ENCODE measurements at places on chromosomes 6 and 20. TPM values are rescaled to one million over a fixed set of nuclear protein-coding genes. Genes with fewer than 3 reads are reported as not detected.
A peak's percentile ranks its signal among the peaks of the same experiment; 100 is the strongest.

DNA sequence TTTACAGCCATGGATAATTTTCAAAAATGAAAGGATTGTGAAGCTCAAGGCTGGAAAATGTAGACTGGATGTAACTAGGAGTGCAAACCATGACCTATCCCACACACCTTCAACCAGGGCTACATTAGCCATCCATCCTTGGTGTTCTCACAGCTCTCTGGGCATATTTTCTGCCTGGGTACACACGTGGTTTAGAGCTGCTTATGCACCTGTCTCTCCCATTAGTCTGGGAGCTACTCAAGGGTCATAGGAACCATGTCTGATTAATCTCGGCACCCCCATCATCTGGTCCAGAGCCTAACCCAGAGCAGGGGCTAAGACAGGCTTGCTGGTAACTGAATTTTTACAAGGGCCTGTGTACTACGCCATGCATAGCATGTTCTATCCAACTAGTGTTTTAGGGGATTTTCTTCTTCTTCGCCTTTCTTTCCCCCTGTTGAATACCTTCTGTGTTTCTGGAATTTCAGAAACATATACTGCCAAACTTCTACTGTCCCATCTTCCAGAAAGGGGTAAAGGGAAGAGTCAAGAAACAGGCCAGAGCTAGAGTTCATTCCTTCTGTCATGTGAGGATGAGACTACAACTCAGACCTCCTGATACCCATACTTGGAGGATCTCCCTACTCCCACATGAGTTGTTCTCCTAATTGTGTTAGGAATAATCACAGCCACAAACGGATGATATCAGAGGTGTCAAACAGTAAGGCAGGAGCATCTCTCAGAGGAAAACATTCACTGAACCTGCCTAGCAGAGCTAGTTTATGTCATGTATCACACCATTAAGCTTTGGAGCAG is 25.4 kb upstream of the FAM83C start:
- peaks cover 6% of the 10 kb centered on the region for H3K4me1 ChIP-seq
- peaks cover 9% of the 10 kb centered on the region for H3K36me3 ChIP-seq
- no peaks in the 10 kb centered on the region for H3K27me3 ChIP-seq
- no peak for DNase-seq
- no peak overlapping the region for H3K4me3 ChIP-seq
- H3K27ac ChIP-seq, result no peak overlapping the region

Gene VGLL2
- total RNA-seq, result not detected

DNA sequence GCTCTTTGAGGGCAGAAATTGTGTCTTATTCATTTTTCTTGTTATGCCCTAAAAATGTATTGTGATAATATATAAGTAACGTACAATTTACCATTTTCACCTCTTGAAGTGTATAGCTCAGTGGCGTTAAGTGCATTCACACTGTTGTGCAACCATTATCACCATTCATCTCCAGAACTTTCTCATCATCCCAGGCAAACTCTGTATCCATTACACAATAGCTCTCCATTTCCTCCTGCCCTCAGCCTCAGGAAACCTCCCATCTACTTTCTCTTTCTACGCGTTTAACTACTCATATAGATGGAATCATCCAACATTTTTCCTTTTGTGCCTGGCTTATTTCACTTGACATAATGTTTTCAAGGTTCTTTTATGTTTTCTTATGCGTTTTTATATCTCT is 184.6 kb downstream of the ESR1 start:
- H3K4me1 ChIP-seq, result no peaks in the 10 kb centered on the region
- no peaks in the 10 kb centered on the region for H3K27me3 ChIP-seq
- H3K4me3 ChIP-seq, result no peak overlapping the region
- no peak for DNase-seq
- no peaks in the 10 kb centered on the region for H3K36me3 ChIP-seq

- H3K36me3 ChIP-seq, result no peaks in the 10 kb centered on the region
- H3K27me3 ChIP-seq, result no peaks in the 10 kb centered on the region
- peaks cover 35% of the 10 kb centered on the region for H3K4me1 ChIP-seq
- DNase-seq, result no peak
Observed at GRCh38 chr6:30837870-30838269, 46.4 kb upstream of the DDR1 start.

Gene GNAS-AS1
- not detected for total RNA-seq

GRCh38 chr20:278607-279571 is 11.7 kb downstream of the C20orf96 start:
- peaks cover 7% of the 10 kb centered on the region for H3K36me3 ChIP-seq
- no peaks in the 10 kb centered on the region for H3K4me1 ChIP-seq
- H3K27ac ChIP-seq, result no peak overlapping the region
- H3K4me3 ChIP-seq, result no peak overlapping the region

DNA sequence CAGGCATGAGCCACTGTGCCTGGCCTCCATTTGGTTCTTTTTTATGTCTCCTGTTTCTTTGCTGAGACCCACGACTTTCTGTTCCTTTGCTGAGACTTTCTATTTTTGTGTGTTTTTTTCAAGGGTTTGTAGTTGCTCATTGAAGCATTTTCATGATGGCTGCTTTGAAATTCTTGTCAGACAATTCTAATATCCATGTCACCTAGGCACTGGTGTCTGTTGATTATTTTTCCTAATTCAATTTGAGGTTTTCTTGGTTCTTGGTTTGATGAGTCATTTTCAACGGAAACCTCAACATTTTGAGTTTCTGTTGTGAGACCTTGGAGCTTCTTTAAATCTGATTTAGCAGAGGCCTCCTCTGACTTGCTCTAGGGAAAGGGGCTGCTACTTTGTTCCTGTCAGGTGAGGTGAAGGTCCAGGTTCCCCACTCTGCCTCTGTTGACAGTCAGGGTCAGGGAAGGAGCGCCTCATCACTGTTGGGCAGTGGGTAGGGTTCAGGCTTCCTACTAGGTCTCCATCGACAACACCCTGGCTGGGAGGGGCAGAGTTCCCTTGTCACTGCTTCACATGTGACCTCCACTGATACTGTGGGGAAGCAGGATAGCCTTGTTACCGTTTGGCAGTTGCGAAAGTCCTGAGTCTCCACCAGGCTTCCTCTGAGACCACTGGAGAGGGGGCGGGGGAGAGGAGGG is 67.2 kb upstream of the RNF24 start:
- DNase-seq, result peak; percentile 29
- H3K4me1 ChIP-seq, result peaks cover 38% of the 10 kb centered on the region
- H3K36me3 ChIP-seq, result no peaks in the 10 kb centered on the region
- no peaks in the 10 kb centered on the region for H3K27me3 ChIP-seq
- H3K4me3 ChIP-seq, result peak overlapping the region; percentile 28

Gene PLCB1
- 5.6 TPM for total RNA-seq

GRCh38 chr6:100469101-100469859 is 4.6 kb upstream of the SIM1 start:
- no peak overlapping the region for H3K4me3 ChIP-seq
- no peaks in the 10 kb centered on the region for H3K36me3 ChIP-seq
- no peak overlapping the region for H3K27ac ChIP-seq
- H3K27me3 ChIP-seq, result peaks cover 92% of the 10 kb centered on the region
- peaks cover 26% of the 10 kb centered on the region for H3K4me1 ChIP-seq
- no peak for DNase-seq

DNA sequence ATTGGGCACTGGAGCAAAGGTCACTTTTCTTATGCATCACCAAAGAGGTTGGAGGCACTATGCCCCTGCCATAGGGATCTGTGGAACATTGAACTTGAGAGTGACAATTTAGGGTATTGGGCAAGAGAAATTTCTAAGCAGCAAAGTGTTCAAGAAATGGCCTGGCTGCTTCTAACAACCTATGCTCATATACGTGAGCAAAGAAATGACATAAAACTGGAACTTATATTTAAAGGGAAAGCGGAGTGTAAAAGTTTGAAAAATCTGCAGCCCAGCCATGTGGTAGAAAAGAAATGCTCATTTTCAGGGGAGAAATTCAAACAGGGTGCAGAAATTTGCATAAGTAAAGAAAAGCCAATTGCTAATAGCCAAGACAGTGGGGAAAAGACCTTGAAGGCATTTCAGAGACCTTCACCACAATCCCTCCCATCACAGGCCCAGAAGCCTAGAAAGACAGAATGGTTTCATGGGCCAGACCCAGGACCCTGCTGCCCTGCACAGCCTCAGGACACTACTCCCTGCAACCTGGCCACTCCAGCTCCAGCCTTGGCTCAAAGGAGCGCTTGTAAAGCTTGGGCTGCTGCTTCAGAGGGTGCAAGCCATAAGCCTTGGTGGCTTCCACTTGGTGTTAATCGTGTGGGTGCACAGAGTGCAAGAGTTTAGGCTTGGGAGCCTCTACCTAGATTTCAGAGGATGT is 24.4 kb downstream of the NCR2 start:
- DNase-seq, result no peak
- no peak overlapping the region for H3K27ac ChIP-seq
- H3K27me3 ChIP-seq, result peaks cover 13% of the 10 kb centered on the region
- H3K36me3 ChIP-seq, result no peaks in the 10 kb centered on the region
- no peak overlapping the region for H3K4me3 ChIP-seq
- H3K4me1 ChIP-seq, result no peaks in the 10 kb centered on the region

- peak overlapping the region; percentile 84 for H3K27ac ChIP-seq
- H3K36me3 ChIP-seq, result no peaks in the 10 kb centered on the region
- DNase-seq, result no peak
- peaks cover 11% of the 10 kb centered on the region for H3K4me1 ChIP-seq
Observed at GRCh38 chr6:95578106-95578410, 723 bp downstream of the MANEA start.

- no peaks in the 10 kb centered on the region for H3K4me1 ChIP-seq
- no peak overlapping the region for H3K27ac ChIP-seq
- no peak for DNase-seq
Observed at GRCh38 chr20:16360668-16361067, 212.6 kb downstream of the KIF16B start.

- H3K27ac ChIP-seq, result no peak overlapping the region
- no peaks in the 10 kb centered on the region for H3K4me1 ChIP-seq
- H3K36me3 ChIP-seq, result no peaks in the 10 kb centered on the region
- no peaks in the 10 kb centered on the region for H3K27me3 ChIP-seq
Observed at GRCh38 chr6:84526631-84527030, 237.8 kb downstream of the TBX18 start.

- H3K36me3 ChIP-seq, result peaks cover 49% of the 10 kb centered on the region
- no peaks in the 10 kb centered on the region for H3K27me3 ChIP-seq
- DNase-seq, result no peak
- peak overlapping the region; percentile 78 for H3K4me3 ChIP-seq
- H3K27ac ChIP-seq, result peak overlapping the region; percentile 97
- H3K4me1 ChIP-seq, result peaks cover 68% of the 10 kb centered on the region
Observed at GRCh38 chr6:33201147-33201545, 479 bp downstream of the SLC39A7 start.

Gene RNGTT
- 11.6 TPM for total RNA-seq

Gene UNC93A
- not detected for total RNA-seq

DNA sequence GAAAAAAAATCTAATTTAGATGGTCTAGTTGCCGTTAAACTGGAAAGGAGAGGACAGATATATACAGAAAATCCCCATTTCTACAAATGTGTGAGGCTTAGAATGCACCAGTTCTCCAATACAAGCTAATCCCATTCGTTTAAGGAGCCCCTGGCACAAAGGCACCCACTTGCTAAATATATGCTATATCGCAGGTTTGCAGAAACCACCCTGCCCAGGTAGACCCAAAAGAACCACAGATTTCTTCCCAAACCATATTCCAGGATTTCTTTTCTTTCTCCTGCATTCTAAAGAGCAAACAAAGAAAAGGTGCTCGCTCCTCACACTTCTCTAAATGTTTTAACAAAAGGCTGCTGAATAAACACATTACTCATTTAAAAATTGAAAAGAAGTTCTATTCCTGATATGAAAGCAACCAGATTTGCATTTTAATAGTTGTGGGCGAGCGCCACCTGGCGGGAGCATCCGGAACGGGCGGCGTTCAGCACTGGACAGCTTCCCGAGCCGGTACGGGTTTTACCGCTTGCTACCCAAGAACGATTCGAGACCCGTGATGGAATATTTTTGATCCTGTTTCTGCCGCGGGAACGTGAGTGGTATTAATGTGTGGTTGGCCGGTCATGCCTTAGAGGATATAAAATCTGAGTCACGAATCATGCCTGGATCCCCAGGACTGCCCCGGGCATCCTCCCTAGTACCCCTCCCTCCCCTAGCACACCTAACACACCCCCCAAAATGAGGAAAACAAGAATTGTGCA is 2.1 kb downstream of the PTPRT start:
- no peaks in the 10 kb centered on the region for H3K36me3 ChIP-seq
- no peak overlapping the region for H3K4me3 ChIP-seq
- peaks cover 8% of the 10 kb centered on the region for H3K4me1 ChIP-seq
- DNase-seq, result peak; percentile 38

Gene SLC17A2
- not detected for total RNA-seq

Gene LY6G6C
- not detected for total RNA-seq

Gene PRICKLE4
- total RNA-seq, result not detected

DNA sequence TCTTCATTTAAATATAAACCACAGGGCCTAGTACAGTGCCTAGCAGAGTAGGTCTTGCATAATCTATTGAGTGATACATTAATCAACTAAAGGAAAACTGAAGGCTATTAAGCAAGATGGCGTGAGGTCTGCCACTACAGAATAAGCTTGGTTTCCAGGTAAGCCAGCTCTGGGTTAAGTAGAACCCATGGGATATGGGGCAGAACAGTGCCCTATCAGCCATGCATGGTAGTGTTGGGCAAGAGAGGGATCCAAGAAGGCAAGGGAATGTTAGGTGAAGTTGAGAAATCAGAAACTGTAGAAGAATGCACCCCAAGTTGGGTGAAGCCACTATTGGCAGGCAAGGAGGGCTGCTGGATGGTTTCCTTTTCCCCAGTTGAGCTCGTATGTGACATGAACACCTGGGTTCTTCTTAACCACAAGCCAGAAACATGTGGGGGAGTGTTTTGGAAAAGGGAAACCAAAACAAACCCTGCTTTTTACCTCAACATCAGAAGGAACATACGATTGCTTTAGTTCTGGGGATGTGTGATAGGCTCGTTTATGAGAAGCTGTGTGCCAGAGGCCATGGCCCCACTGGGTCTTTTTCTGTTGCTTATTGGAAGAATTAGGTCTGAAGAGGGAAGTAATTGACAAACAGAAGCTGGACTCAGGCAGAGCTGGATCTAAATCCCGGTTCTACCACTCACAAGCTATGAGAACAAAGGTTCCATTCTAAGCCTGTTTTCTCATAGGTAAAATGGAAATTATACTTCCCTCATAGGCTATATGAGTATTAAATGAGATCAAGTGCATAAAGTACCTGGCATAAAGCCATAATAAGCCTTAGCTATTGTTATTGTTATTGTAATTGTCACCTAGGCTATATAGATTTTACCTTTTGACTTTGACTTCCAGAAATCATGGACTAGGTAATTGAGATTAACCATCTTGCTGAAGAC is 33.5 kb downstream of the NEDD9 start:
- peaks cover 9% of the 10 kb centered on the region for H3K36me3 ChIP-seq
- peak overlapping the region; percentile 8 for H3K27ac ChIP-seq
- H3K4me3 ChIP-seq, result no peak overlapping the region
- H3K4me1 ChIP-seq, result peaks cover 32% of the 10 kb centered on the region
- no peaks in the 10 kb centered on the region for H3K27me3 ChIP-seq
- peak; percentile 16 for DNase-seq

- H3K27me3 ChIP-seq, result peaks cover 3% of the 10 kb centered on the region
- no peak overlapping the region for H3K4me3 ChIP-seq
- H3K4me1 ChIP-seq, result no peaks in the 10 kb centered on the region
- H3K36me3 ChIP-seq, result no peaks in the 10 kb centered on the region
- no peak for DNase-seq
- H3K27ac ChIP-seq, result no peak overlapping the region
Observed at GRCh38 chr20:51196991-51197651, 174.2 kb upstream of the KCNG1 start.

- H3K4me1 ChIP-seq, result peaks cover 68% of the 10 kb centered on the region
- no peak overlapping the region for H3K4me3 ChIP-seq
- no peak for DNase-seq
- H3K27ac ChIP-seq, result peak overlapping the region; percentile 71
- H3K36me3 ChIP-seq, result peaks cover 89% of the 10 kb centered on the region
Observed at GRCh38 chr6:24900917-24901697, 34.7 kb downstream of the RIPOR2 start.

Gene ABHD16B
- total RNA-seq, result not detected

Data from CD4-positive, alpha-beta T cell (primary cell).